ENCODE measurements at places on chromosomes 16 and 17.
A peak's percentile ranks its signal among the peaks of the same experiment; 100 is the strongest.

DNA sequence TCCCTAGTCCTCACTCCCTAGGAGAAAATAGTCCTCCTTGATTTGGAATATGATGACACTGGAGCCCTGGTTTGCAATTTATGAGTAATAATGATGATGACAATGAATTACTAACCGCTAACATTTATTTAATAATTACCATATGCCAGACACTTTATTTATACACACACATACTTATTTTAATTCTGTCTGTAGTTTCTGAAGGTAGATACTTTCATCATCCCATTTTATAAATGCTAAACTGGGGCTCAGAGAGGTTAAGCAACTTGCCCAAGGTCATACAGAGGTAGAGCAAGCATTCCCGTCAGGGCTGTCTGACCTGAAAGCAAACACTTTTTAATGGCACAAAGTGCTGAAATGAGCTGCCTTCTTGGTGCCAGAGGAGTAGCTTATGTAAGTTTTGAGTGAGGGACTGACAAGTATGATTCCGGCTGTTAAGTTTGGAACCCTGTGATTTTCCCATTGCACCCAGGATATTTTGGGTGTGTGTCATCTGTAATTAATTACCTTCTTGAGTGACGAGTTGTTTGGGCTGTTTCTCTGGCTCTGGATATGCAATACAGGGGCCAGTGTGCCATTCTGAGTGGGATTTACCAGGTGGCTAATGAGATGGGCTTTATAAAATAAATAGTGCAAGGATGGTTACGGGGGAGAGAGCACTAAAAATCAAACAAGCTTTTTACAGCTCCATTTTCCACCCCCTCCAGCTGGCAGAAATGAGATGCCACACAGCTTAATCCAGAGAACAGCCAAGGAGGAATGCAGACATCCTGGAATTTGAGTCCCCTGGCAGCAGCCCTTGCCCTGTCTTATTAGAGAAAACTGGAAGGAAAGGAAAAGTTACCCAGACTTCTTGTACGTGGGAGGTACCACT, 211.8 kb downstream of the SNX29 start:
- no peak for DNase-seq

GRCh38 chr17:73280191-73280590, 18.5 kb upstream of the CPSF4L start:
- DNase-seq: no peak

DNA sequence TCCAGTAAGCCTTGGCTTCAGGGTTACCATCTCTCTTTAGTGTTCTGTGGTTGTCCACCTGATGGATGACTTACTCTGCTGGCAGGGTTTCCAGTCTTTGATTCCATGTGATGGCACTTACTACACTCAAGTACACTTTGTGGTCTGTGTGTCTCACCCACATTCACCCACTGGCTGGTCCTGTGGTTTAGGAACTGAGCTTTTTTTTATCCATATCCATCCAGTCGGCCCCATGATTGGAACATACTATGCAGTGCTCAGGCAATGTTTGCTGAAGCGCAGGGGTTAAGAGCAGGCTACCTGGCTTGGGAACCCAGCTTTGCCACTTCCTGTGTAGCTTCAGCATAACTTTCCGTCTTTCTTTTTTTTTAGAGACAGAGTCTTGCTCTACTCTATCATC, 2.8 kb upstream of the FUS start:
- DNase-seq: no peak

GRCh38 chr17:65504141-65504540, 57.3 kb downstream of the AXIN2 start:
- DNase-seq: no peak

GRCh38 chr16:70494777-70495176, 28.6 kb downstream of the COG4 start:
- DNase-seq: no peak

DNA sequence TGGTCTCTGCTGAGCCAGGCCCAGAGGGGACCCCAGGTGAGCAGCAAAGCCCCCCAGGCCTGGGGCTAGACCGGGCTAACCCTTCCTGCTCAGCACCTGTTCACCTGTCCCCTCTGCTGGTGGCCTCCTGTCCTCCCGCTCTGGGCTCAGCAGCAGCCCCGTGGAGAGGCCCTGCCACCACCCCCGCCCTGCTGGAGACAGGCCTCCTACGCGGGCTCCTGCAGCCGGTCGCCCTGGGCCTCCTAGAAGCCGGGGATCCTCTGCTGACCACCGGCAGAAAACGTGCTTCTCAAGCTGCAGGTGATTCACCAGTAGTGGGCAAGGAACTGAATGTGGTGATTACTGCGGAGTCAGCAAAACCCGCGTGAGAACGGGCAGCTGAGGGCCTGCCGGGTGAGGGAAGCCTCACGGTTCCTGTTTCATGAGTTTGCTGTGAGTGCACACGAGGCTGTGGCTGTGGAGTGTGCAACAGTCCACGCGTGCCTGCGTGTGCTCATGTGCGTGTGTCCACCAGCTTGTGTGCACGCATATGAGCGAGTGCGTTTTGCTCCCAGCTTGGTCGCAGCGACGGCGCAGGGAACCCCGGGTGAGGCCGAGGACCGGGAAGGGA, 792 bp downstream of the SECTM1 start:
- DNase-seq: no peak

DNA sequence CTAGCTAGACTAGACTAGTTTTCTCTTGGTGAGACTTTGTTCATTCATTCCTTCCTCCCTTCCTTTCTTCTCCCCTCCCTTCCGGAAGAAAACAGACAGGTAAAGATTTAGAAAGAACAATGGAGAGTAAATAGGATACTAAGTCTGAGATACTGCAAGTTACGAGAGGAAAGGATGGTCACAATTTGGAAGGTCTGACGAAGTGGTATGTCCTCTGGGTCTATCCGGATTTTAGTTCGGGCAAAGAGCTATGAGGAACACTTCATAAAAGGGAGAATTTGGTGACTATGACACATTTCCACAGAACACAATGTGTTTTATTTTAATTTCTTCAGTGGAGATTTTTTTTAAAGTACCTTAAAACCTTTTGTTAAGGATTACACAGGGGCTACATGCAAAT, 107.7 kb downstream of the BRIP1 start:
- DNase-seq: no peak

GRCh38 chr16:66622863-66623262, 18.4 kb downstream of the CMTM3 start:
- no peak for DNase-seq

GRCh38 chr17:82561429-82562035, 42.0 kb downstream of the FOXK2 start:
- DNase-seq: no peak

DNA sequence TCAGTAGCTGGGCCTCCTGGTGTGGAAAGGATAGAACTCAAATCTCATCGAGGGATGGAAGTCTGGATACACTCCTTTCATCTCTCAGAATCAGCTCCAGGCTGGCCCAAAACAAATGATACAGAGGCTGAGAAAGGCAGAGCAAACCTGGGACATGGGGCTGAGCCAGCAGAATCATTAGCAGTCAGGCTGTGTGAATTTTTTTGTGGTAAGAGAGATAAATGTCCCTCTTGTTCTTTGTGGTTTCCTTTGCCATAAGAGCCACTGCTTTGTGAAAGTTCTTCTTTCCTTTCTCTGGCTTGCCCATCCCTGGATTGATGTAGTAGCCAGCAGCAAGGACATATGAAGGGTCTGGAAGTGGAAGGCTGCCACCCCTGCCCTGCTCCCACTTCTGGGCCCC, 146.2 kb downstream of the CDH13 start:
- DNase-seq: no peak

- peak; percentile 68 for DNase-seq
Measured at GRCh38 chr17:41976142-41976768, 9.7 kb downstream of the CNP start.

- no peak for DNase-seq
Measured at GRCh38 chr16:50393858-50394802, 25.3 kb upstream of the BRD7 start.

DNA sequence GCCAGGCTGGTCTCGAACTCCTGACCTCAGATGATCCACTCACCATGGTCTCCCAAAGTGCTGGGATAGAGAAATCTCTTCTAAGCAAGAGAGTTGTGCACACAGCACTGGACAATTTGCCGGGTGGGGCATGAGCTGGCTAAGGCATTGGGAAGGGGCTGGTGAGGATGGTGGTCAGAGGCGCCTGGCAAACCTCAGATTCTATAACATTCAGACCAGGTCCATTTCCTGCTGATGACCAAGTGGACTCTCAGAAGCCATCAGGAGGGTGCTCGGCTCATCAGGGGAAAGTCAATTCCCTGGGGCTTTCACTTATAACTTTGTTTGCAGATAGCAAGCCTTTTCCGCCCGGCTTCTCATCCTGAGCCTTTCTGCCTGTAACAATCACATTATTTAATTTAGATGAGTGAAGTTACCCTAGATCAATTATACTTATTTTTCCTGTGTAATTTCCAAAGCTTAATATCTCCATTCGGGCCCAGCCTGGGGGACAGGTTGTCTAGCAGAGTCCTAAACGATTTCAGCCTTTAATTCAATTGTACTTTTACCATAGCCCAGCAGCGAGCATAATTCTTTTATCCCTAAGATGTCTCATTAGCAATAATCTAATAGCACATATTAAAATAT, 15.0 kb upstream of the SLC6A2 start:
- no peak for DNase-seq

DNA sequence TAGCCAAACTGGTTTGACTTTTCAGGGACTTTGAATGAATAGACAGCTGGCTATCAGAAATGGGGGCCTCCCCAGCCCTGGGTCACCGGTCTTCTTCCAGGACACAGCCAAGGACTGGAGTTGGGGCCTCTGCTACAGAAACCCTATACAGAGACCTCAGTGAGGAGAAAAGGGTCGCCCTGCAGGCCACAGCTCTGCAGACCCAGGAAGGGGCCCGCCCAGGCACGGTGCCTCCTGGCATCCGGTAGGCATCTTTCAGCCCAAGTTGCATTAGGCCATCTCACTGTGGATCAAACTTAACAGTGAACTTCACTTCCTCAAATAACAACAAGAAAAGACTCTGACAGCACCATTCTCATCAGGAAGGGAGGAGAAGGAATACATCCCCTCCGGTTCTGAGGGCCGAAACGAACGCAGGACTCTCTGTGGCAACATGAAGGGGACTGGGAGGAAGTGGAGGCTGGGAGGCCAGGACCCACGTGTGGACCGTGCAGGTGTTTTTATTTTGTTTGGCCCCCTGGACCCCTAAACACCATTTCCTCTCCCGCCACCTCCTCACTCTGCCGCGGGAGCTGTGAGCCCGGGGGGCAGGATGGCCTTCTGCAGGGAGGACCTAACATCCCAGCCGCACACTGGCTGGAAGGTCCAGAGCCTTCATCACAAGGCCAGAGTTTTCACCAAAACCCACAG, 7.2 kb downstream of the SLC38A10 start:
- no peak for DNase-seq

DNA sequence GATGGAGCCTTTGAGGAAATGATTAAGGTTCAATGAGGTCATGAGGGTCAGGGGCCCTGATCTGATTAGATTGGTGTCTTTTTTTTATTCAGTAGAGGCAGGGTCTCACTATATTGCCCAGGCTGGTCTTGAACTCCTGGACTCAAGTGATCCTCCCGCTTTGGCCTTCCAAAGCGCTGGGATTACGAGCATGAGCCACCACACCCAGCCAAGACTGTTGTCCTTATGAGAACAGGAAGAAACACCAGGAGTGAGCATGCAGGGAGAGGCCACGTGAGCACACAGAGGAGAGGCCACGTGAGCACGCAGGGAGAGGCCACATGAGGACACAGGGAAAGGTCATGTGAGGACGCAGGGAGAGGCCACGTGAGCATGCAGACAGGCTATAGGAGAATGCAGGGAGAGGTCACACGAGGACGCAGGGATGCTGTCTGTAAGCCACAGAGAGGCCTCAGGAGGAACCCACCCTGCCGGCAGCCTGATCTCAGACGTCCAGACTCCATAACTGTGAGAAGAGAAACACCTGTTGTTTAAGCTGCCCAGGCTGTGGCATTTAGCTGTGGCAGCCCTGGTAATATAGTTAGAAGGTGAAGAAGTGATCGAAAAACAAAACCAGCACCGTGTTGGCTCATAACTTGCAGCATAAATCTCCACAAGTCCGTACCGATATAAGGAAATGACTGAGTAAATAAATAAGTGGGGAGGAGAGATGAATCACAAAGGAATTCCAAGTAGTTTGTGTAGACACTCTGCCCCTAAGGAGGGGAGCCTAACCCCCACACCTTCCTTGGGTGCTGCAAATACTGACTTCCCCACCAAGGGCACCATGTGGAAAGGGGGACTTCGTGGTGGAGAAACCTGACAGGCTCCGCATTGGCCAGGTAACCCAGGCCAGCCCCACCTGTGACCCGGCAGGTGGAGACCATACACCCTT, 14.6 kb upstream of the CSNK1D start:
- DNase-seq: no peak

- DNase-seq: no peak
Measured at GRCh38 chr16:19105891-19106624, 7.7 kb upstream of the ITPRIPL2 start.

DNA sequence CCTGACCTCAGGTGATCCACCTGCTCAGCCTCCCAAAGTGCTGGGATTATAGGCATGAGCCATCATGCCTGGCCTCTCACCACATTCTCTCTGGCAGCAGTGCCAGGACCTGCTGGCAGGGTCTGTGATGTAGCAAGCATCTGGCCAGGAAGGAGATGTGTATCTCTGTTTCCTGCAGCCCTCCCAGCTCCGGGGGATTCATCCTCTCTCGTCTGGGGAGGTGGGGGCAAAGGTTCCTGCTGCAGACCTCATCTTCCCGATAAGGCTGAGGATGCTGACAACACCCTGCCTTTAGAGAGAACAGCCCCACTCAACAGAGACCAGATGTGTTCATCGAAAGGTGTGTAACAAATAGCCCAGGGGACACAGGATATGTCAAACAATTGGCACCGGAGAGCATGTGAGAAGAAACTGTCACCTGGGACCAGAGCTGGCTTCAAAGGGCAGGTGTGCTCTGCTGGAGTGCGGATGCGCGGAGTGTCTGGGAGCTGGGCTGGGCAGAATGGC, 54.8 kb upstream of the SEC14L1 start:
- no peak for DNase-seq

GRCh38 chr17:75091855-75092327, 4.1 kb downstream of the SLC16A5 start:
- no peak for DNase-seq

- DNase-seq: no peak
Measured at GRCh38 chr16:86304868-86305267, 205.5 kb upstream of the FOXF1 start.

GRCh38 chr16:58010886-58011285, 9.7 kb downstream of the USB1 start:
- DNase-seq: no peak

- no peak for DNase-seq
Measured at GRCh38 chr17:56475116-56475515, 118.4 kb upstream of the NOG start.

- DNase-seq: peak; percentile 65
Measured at GRCh38 chr17:36686123-36686669, 84.8 kb downstream of the MRM1 start.
